ENCODE measurements at places on chromosomes 12 and 14. TPM values are rescaled to one million over a fixed set of nuclear protein-coding genes. Genes with fewer than 3 reads are reported as not detected.

Gene HOXC13
- total RNA-seq = not detected

Gene OAS2
- total RNA-seq = 8.3 TPM

Gene TMPRSS12
- not detected for total RNA-seq

Gene ABHD12B
- not detected for total RNA-seq

Gene FBXO34
- total RNA-seq = 22.4 TPM

Gene RAD9B
- total RNA-seq = 0.14 TPM

Gene KITLG
- 22.7 TPM for total RNA-seq

Gene BMAL2
- total RNA-seq = 0.40 TPM

Gene RIPK3
- total RNA-seq = 8.1 TPM

Gene G2E3
- total RNA-seq = 4.1 TPM

Gene BICDL1
- total RNA-seq = 4.9 TPM

Gene CCDC60
- total RNA-seq = not detected

Gene ZNF10
- 10.9 TPM for total RNA-seq

Gene RPL10L
- total RNA-seq = not detected

GRCh38 chr12:18864900-18865561, 127.1 kb downstream of the CAPZA3 start:
- peak; percentile 55 for DNase-seq

DNA sequence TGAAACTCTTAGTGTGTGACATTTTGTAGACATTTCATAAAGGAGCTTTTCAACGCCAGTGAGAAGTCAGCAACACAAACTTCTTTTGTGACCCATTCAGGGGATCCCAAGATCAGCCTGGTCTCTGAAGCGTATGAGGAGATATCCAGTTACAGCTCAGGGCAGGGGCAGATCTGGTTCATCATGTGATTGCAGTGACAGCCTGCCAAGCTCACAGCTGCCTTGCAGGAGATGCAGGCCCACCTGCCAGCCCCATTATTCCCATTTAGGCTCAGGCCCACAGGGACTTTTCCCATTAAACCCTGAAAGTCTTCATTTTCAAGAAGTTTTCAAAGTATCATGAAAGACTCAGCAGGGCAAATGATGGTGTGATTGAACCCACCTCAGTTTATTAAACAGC, 38.3 kb downstream of the SRGAP1 start:
- no peak for DNase-seq

- DNase-seq = no peak
Observed at GRCh38 chr12:40565029-40565633, 127.1 kb upstream of the CNTN1 start.

DNA sequence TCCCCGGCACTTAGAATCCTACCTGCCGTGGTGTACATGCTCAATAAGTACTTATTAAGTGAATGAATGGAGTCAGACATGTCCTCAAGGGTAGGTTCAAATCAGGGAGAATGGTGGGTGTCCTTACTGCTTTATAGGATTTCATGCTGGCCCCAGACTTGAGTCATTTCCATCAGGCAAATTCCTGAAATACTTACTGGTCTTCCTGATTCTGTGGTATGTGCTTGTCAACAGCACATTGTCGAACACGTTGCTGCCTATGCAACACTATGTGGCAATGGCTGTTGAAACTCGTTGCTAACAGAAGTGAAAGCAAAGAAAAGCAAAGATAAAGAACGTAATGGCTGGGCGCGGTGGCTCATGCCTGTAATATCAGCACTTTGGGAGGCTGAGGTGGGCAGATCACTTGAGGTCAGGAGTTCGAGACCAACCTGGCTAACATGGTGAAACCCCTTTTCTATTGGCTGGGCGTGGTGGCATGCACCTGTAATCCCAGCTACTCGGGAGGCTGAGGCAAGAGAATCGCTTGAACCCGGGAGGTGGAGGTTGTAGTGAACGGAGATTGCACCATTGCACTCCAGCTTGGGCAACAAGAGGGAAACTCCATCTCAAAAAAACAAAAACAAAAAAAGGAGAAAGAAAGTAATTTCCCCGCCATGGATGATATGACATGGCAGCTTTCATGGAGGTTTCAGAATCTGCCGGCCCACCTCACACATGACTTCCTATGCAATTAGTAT, 214.9 kb downstream of the ZFP36L1 start:
- DNase-seq = no peak

DNA sequence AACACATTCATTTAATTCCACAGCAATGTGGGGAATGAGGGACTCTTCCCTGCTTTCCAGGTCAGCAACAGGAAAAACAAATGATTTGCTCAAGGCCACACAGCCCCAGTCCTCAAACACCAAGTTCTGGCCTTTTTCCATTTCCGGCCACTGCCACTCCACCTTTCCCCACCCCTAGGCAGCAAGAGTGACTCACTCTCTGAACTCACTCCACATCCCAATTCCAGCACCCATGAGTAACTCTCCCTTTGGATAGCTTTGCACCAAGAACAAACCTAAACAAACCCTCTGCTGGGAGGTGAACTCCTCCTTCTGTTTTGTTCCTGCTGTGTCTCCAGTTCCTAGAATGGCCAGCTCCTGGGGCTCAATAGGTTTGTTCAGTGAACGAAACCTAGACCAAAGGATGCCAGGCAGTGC, 30.4 kb upstream of the PLEKHG6 start:
- peak; percentile 84 for DNase-seq

DNA sequence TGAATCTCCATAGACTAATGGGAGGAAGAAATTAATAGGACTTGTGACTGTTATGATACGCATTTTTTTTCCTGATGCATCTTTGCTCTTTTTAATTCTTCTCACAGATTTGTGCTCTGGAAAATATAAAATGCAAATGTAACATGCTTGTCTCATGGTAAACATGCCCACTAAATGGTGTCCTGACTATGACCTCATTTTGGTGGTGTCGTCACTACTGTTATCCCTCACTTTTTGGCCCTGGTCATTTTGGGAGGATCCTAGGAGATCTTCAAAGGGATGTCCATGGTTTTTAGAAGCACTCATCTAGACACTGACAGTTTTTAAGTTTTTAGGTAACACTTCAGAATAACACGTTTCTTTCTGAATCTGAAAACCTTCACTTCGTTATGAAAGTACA, 790.8 kb upstream of the FBXO33 start:
- no peak for DNase-seq

GRCh38 chr12:88111074-88111652, 30.7 kb downstream of the CEP290 start:
- DNase-seq = no peak

- DNase-seq = no peak
Observed at GRCh38 chr12:86249851-86250250, 6.3 kb downstream of the MGAT4C start.

- DNase-seq = no peak
Observed at GRCh38 chr14:63951021-63951420, 98.2 kb downstream of the SYNE2 start.

- DNase-seq = no peak
Observed at GRCh38 chr14:77241955-77242354, 29.1 kb downstream of the NGB start.

- no peak for DNase-seq
Observed at GRCh38 chr12:6824901-6825381, 3.3 kb upstream of the P3H3 start.

GRCh38 chr12:53755893-53756292, 4.1 kb upstream of the CISTR start:
- DNase-seq = no peak

DNA sequence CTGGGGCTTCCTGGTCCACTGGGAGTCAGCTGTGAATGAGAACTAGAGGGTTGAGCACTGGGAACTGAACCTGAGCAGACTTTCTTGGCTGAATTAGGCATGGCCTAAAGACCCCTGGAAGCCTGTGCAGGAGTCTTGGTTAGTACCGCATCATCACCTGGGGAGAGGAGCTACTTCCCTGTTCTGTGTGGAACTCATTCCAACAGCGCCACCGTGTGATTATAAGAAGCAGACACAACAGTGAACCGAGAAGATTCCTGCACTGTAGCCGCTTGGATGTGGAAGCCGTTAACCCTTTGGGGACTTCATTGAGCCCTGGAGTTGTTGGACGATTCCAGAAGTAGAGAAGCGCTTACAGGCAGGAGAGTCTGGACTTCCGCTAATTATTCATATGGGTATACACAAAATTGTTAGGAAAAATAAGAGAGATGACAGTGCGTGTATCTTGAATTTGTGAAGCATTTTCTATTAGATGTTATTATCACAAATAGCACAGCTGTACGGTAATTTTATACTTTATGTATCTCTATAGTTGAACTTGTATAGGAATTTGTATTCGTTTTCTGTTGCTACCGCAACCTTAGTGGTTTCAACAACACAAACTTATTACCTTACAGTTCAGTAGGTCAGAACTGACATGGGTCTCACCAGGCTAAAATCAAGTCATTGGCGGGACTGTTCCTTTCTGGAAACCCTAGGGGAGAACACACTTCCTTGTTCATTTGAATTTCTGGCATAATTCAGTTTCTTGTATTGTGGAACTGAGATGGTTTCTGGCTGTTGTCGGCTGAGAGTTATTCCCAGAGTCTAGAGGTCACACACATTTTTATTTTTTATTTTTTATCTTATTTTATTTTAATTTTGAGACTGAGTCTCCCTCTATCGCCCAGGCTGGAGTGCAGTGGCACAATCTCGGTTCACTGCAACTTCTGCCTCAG, 100.7 kb downstream of the C2CD5 start:
- peak; percentile 58 for DNase-seq

DNA sequence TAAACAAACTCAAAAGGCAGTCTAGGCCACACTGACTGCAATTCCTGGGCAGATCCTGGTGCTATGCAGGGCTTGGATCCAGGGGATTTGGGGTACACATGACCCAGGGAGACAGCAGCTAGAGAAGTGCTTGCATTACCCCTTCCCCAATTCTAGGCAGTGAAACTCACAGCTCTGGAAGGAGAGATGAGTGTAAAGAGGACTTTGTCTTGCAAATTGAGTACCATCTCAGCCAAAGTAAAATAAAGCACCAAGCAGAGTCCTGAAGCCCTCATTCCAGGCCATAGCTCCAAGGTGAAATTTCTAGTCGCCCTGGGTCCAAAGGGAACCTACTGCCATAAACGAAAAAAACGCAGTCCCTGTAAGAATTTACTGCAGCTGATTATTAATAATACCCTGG, 644.9 kb upstream of the FLRT2 start:
- DNase-seq = no peak

DNA sequence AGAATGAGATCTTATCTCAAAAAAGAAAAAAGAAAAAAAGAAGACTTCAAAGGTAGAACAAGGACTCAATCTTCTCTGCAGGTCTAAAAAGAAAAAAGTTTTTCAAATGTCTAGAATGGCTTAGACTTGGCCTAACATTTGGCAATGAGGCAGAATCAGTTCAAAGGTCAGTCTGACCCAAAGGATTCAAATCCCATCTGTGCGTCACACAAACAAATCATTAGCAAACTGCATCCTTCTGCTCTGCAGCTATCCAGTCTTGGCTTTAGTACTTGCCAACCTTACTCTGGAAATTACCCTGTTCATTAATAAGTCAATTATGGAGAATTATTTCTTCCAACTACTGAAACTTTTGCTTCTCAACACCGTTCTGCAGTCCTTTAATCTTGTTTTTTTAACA, 3.1 kb downstream of the YAF2 start:
- no peak for DNase-seq

DNA sequence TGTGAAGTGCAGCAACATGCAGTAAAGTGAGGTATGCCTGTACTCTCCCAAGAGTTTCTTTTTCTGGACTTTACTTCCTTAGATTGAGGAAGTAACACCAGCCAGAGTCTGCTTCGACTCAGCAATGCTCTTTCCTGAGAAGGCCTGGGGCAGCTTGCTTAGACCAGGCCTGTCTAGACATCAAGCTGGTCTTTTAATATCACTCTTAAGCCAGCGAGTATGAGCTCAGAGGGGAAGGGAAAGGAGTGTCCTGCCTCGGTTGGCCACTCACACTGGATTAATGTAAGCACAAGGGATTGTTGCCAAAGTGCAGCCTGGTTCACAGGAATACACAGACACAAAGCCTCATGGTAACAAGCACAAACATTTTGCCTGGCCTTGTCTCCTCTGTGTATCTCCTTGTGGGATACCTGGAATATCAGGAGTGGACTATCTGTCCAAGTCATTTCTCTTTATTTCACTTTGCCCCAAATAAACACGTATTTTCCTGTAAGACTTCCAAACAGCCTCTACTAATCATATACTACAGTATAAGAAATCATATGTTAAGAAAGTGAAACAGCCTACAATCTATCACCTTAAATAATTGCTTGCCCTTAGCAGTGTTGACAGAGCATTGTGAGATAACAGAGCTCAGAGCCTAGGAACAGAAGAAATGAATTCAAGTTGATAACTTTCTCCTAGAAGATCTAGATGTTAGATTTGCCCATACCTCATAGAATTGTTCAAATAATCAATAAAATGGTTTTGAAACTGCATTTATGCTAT, 121.2 kb upstream of the DAAM1 start:
- DNase-seq = no peak

GRCh38 chr12:132270969-132271754, 58.2 kb downstream of the GALNT9 start:
- DNase-seq = no peak

- peak; percentile 80 for DNase-seq
Observed at GRCh38 chr14:103518422-103519042, 4.1 kb downstream of the CKB start.

- no peak for DNase-seq
Observed at GRCh38 chr14:96479435-96480146, 22.6 kb upstream of the PAPOLA start.

DNA sequence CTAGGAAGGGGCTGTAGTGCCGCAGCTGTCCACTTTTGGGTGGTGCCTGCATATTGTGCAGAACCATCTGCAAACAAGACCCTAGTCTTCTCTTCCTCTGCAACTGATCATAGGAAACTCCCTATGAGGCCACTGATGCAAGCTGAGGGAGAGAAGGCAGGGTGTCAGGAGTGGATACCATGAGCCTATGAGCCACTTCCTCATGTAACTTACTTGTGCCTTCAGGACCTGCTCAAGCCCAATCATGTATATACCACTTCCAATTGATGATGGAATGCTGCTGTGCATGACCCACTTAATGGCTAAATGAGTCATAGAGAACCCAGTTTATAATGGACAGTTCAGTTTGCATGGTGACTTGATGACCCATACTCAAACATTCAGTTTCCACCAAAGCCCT, 107.9 kb downstream of the ALG10B start:
- no peak for DNase-seq

- no peak for DNase-seq
Observed at GRCh38 chr14:102389246-102389645, 26.5 kb downstream of the TECPR2 start.

DNA sequence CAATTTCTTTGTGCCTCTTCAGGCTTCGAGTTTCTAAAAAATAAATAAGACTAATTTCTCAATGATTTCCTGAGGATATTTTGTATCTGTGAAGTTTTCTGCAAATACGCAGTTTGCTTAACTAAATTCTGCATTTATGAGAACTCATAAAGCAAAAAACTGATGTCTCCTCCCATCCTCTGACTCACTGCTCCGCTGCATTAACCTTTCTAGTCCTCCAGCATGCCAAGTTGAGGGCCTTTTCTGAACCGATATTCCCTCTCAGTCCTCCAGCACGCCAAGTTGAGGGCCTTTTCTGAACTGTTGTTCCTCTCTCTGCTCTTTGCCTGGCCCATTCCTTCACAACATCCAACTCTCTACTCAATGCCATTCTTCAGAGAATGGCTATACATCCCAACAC, 3.2 kb downstream of the IPO8 start:
- peak; percentile 35 for DNase-seq
